ENCODE measurements at places on chromosomes 13 and 19.
A peak's percentile ranks its signal among the peaks of the same experiment; 100 is the strongest.

- DNase-seq, result no peak
Measured at GRCh38 chr13:31234729-31235128, 35.0 kb downstream of the B3GLCT start.

GRCh38 chr19:10936661-10937084, 8.1 kb downstream of the TIMM29 start:
- peak; percentile 68 for DNase-seq

GRCh38 chr13:47005756-47006414, 109.0 kb upstream of the HTR2A start:
- DNase-seq, result no peak

- DNase-seq, result no peak
Measured at GRCh38 chr13:101417501-101417900, 1.2 kb upstream of the NALCN start.

GRCh38 chr13:103276775-103277498, 210.7 kb upstream of the SLC10A2 start:
- no peak for DNase-seq

- no peak for DNase-seq
Measured at GRCh38 chr19:40547836-40548235, 28.8 kb upstream of the SHKBP1 start.

DNA sequence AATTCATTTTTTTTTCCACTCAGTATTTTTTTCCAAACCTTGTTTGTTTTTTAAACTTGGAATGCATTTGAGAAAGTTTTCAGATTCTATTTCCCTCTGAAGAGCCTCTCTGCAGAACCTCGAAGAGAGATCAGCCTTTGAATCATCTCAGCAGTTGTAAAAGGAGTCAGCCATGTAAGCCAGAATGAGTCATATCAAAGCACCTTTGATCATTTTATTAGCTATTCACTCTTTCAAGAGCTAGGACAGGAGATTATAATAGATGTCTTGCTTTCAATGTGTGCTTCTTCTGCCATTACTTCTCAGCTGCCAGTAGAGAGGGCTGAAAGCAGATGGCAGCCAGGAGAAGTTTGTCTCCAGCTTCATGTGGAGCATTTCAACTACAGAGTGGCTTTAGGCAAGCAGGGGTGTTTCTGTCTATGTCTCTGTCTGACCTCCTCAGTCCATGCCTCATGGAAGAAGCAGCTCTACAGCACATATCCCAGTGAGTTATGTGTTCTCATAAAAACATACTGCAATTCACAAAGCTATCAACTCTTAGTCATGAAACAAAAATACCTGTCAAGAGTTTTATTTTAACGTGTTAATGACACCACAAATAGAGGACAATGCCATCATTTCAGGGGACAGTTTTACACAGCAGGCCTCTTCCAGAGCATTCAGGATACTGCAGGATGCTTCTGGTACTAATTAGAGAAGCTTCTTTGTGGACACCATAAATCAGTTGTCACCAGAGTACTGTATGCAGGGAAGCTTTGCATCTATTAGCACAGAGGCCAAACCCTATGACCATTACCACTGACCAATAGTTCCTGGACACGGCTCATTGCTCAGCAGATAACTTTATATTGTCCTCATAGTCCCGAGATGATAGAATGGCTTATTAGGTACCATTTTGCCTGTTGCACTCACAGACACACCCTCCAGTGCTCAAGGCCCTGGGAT, 94.3 kb downstream of the NHLRC3 start:
- no peak for DNase-seq

GRCh38 chr13:33381906-33382305, 96.4 kb upstream of the STARD13 start:
- no peak for DNase-seq

- DNase-seq, result peak; percentile 84
Measured at GRCh38 chr13:26929971-26930730, 169.6 kb upstream of the GPR12 start.

DNA sequence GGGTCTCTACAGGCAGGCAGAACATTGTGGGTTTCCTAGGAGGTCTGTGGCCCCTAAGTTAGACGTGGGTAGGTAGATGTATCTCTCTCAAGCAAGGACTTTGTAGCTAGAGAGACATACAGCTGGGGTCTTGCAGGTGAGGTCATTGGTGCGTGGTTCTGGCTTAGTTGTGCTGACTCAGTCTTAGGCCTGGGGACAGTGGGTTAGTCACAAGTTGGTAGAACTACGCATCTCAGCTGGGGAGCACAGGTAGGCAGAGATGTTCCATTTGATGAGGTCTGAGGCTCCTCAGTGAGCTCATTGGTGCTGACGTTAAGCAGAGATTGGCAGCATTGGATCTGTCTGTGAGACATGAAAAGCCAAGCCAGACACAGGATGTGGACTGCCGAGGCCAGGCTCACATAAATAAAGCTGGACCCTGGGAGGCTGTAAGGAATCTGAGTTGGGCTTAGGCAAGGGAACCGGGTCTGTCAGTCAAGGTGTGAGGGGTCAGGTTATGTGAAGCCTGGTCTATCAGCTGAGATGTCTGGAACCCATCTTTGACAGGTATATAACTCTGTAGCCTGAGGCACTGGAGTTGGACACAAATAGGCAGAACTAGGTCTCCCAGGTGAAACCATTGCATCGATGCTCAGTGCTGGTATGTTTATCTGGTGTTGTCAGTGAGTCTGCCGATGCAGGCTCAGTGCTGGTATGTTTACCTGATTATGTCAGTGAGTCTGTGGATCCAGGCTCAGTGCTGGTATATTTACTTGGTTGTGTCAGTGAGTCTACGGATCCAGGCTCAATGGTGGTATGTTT, 17.4 kb upstream of the PDCD2L start:
- DNase-seq, result no peak

DNA sequence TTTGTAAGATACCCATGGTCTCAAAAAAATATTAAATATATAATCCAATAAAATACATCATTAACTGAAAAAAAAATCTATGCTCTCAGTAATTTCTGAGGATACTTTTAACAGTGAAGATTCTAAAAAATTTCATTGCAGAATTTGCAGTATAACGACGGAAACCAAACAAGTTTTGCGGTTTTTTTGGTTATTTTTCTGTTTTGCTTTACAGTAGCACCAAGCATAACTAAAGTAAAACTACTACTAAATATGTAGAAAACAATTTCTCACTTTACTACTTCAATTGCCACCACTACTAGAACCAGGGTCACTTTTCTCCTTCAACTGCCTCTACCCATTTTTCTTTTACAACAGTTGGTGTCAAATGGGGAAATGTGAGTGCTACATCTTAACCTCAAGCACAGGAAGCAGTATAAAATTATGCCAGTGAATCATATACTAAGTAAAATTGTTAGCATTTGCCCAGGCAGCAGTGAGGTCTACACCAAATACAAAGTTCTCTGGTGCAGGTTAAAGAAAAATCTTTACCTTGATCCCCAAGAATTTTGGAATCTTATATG, 24.1 kb downstream of the MICU2 start:
- peak; percentile 20 for DNase-seq

DNA sequence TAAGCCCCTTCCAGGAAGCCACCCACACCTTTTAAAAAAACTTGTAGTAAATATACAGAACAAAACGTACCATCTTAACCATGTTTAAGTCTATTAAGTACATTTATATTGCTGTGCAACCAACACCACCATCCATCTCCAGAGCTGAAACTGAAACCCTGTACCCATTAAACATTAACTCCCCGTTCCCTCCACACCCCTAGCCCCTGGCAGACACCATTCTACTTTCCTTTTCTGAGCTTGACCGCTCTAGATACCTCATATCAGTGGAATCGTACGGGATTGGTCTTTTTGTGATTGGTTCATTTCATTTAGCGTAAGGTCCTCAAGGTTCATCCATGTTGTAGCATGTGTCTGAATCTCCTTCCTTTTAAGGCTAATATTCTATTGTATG, 13.0 kb upstream of the SPATA13 start:
- DNase-seq, result no peak

GRCh38 chr13:67043901-67044300, 186.2 kb downstream of the PCDH9 start:
- no peak for DNase-seq

DNA sequence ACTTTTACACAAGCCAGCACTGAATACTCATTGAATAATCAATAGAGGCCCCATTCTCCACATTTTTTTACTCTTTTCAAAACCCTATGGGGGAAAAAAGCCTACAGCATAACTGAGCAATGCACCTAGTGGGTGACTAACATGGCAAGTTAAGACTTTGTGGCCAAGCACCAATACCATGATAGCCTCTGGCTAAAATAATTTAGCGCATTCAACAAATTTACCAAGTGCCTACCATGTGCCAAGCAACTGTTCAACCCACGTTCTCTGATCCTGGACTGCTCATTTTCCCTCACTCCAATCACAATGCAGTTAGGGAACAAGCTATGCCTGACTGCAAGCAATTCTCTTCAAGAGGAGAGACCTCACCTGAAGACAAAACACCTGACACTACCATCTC, 3.0 kb downstream of the ANKRD10 start:
- DNase-seq, result no peak

DNA sequence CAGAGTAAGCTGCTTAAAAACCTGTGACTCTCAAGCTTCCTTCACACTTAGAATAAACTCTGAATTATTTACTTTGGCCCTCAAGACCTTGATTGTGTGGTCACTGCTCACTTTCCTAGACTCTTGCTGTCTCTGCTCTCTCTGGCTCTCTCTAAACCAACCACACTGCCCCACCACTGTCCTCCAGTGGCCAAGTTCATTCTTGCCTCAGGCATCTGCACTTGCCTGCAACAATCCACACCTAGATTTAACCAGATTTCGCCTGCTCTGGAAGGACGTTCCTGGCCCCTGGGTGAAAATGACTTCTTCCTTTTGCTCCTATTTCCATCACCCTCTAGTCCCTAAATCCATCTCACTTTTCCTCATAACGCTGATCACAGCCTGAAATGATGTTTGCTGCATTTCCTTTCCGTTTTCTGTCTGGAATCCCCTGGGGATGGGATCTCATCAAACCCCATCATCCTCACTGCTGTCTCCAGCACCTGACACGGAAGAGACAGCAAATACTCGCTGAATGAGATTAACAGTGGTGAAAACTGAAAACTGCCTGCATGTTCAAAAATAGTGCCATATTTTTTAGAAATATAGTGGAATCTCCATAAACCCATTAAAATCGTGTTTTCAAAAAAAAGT, 232.6 kb downstream of the UQCRFS1 start:
- no peak for DNase-seq

GRCh38 chr19:11191273-11191755, 6.0 kb downstream of the KANK2 start:
- DNase-seq, result peak; percentile 85

GRCh38 chr13:95660981-95661581, 15.9 kb upstream of the DNAJC3 start:
- peak; percentile 74 for DNase-seq

DNA sequence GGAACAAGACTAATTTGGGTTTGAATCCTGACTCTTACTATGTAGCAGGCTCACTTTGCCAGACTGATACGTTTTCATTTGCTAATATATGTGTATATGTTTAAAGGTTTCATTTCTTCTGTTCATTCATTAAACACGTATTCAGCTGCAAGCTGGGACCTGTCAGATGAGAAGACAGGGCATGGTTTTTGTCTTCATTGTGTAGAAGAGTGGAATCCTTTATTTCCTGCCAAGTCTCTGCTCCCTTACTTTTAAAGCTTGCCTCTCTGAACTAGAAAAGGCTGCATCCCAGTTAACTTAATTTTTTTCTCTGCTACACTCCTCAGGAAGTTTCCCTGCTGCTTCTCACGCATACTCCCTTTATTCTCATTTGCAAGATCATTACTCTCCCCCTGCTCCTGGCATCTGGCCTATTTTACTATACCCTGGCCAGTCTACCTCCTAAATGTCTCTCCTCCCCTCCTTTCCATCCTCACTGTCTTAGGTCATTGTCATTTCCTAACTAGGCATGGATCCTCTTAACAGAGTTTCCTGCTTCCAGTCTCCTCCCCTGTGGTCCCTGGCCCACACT, 141.0 kb upstream of the TMTC4 start:
- no peak for DNase-seq

DNA sequence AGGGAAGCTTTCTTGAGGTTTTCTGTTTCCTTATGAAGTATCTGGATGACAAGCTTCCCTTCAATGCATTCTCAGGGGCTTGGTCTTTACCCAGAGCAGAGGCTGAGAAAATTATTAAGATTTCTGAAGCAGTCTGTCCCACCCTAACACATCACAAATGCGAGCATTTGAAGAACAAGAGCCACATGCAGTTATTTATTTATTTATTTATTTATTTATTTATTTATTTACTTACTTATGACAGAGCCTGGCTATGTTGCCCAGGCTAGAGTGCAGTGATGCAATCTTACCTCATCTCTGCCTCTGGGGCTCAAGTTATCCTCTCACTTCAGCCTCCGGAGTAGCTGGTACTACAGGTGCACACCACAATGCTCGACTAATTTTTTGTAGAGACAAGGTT, 38.4 kb downstream of the SPRYD7 start:
- DNase-seq, result no peak

GRCh38 chr13:59478908-59479307, 684.8 kb downstream of the DIAPH3 start:
- no peak for DNase-seq

- DNase-seq, result no peak
Measured at GRCh38 chr13:28002886-28003698, 14.6 kb upstream of the URAD start.

GRCh38 chr19:46076031-46076880, 35.5 kb upstream of the IGFL4 start:
- peak; percentile 41 for DNase-seq

- DNase-seq, result no peak
Measured at GRCh38 chr19:47272448-47273312, 2.0 kb upstream of the INAFM1 start.

DNA sequence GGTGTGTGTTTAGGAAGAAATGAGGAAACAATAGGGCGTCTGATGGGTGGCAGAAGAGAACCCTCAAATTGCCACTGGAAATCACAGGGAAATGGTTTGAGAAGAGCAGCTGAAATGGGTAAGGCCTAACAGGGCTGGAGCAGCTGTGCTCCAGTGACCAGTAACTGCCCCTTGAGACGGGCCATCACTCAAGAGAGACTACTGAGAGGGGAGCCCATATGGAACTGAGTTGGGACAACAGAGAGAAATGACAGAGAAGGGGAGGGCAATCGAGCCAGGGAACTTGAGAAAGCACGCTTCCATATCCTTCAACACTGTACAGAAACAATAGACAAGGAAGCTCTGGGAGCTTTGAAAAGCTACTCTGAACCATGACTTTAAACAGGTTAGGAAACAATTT, 175.2 kb upstream of the RNF113B start:
- no peak for DNase-seq

- DNase-seq, result no peak
Measured at GRCh38 chr19:1136621-1137317, 33.0 kb downstream of the GPX4 start.
